Aorta (tissue), 5 donors: ENCODE measurements at places on chromosomes 4 and X. TPM values are rescaled to one million over a fixed set of nuclear protein-coding genes. Genes with fewer than 3 reads are reported as not detected.
A peak's percentile ranks its signal among the peaks of the same experiment; 100 is the strongest.

The PAGE1 gene
- not detected for total RNA-seq

The NAP1L3 gene
- total RNA-seq: 12.9 TPM

The SLC2A9 gene
- 11.0 TPM for total RNA-seq

The TLR6 gene
- total RNA-seq: 12.8 TPM

The CCKAR gene
- not detected for total RNA-seq

The PABPC5 gene
- 2.5 TPM for total RNA-seq

The GRK4 gene
- 10.3 TPM for total RNA-seq

The SULT1E1 gene
- total RNA-seq: not detected

The WWC2 gene
- 50.3 TPM for total RNA-seq

DNA sequence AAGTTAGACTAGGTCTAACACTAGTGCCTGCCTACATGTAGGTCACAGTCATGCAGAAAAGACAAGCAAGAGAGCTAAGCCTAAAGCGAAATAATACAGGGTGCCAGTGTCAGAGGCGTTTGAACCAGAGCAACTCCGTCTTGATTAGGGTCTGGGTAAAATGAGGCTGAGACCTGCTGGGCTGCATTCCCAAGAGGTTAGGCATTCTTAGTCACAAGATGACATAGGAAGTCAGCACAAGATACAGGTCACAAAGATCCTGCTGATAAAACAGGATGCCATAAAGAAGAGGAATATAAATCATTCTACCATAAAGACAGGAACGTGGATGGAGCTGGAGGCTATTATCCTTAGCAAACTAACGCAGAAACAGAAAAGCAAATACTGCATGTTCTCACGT lies 120.9 kb downstream of the BEND2 start:
- no peak for DNase-seq

DNA sequence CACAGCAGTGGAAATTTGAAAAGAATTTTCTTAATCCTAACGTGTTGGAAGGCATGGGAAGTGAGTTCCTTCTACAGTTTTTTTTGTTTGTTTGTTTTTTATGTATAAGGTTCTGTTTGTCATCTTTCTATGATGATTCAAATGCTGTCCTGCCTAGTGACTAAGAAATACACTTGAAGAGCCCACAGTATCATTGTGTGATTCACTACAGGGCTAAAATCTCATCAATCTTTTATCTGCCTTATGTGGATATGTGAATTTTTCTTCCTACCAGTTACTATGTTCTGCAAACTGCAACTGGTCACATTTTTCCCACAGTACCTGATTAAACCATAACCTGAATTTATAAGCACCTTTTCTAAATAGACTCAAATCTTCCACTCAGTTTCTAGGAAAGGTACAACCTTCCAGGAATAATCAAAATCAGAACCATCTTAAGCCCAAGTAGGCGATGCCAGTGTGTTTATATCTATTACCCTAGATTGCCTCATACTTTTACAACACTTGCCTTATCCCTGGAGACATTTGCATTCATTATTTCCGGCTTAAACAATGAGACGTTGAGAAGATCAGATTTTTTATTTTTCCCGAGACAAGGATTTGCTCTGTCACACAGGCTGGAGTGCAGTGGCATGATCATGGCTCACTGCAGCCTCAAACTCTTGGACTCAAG lies 214.6 kb upstream of the GALNT7 start:
- DNase-seq: no peak

- DNase-seq: peak; percentile 60
Observed at GRCh38 chrX:22534643-22535042, 261.9 kb downstream of the CBLL2 start.

- peak; percentile 82 for DNase-seq
Observed at GRCh38 chrX:8743126-8743732, 11.3 kb upstream of the ANOS1 start.

GRCh38 chr4:5403746-5404497 lies 304.4 kb downstream of the EVC2 start:
- DNase-seq: no peak

GRCh38 chr4:60089546-60090273 lies 1110.4 kb upstream of the ADGRL3 start:
- DNase-seq: no peak

DNA sequence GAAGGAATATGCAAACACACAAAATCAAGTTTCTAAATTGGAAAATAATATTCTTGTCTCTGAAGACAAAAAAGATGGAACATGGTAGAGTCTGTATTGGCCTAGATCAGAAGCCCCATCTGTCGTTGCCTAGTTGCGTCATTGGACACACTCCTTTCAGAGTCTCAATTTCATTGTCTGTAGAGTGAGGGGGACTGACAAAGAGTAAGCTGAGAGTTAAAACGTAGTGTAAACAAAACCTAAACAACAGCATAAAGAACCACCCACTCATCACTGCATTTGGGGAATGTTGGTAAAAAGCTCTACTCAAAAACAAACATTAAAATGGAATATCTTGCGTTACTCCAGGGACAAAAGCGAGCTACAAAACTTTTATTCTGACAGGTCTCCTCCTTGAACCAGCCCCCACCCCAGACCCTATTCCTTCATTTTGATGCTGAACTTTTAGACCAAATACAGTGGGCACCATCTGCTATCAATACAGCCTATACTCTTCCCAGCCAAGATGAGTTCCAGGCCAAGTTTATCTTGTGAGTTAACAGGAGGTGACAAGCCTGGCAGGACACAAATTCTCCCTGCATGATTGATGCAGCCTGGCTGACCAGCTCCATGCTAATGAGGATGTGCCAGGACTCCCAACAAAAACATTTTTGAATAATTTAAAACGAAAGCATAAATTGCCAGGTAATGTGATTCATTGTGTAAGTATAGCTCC lies 125.2 kb downstream of the COL25A1 start:
- no peak for DNase-seq

DNA sequence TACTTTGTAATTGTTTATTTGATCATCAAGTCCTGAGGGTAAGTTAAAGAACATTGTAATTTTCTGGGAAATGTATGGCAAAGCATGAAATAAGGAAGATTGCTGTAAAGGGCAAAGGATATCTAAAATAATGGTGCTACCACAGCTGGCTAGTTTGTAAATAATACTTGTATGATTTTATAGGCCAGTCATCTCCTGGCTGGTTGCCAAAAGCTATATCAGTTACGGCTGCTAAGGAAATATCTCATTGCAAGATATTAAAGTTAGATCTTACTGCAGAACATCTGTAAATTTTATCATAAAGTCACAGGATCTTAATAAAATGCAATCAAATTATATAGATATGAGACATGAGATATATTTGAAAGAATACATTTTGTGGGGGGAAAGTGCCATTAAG lies 150.8 kb upstream of the CXCL13 start:
- DNase-seq: no peak

GRCh38 chrX:71148278-71148663 lies 3.6 kb downstream of the NLGN3 start:
- DNase-seq: no peak

GRCh38 chr4:156596706-156597329 lies 374.8 kb downstream of the PDGFC start:
- no peak for DNase-seq

GRCh38 chr4:98473046-98473445 lies 185.4 kb downstream of the TSPAN5 start:
- no peak for DNase-seq

- DNase-seq: no peak
Observed at GRCh38 chrX:56031409-56031808, 200.7 kb upstream of the KLF8 start.

- no peak for DNase-seq
Observed at GRCh38 chr4:158656439-158656838, 15.2 kb downstream of the C4orf46 start.

DNA sequence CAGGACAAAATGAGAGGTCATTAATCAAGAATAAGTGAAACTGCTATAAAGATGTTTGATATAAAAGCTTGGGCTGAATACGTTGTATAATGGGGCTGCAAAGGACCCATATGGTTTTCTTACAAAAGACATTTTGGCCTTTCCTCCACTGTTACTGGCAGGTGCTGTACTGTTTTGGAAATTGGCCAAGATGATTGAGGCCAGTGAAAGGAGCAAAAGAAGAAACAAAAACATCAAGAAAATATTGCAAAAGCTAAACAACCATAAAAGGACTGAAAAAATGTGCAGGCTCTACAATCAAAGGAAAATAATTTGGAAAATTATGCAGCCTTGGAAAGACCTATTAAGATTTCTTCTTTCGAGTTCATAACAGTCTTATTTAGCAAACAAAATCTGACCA lies 222.2 kb upstream of the PPP1R2C start:
- DNase-seq: no peak

GRCh38 chrX:118271775-118272174 lies 74.1 kb upstream of the WDR44 start:
- DNase-seq: no peak
